8988T (cell line): ENCODE measurements at places on chromosomes 13 and 19.

- no peak for DNase-seq
These were observed 11.2 kb downstream of the KMT2B start for GRCh38 chr19:35729021-35729420.

GRCh38 chr13:70415136-70415535, 306.9 kb upstream of the KLHL1 start:
- no peak for DNase-seq

GRCh38 chr19:10044390-10044789, 31.1 kb downstream of the RDH8 start:
- DNase-seq: no peak

- DNase-seq: no peak
These were observed 56.3 kb downstream of the PSG3 start for GRCh38 chr19:42683917-42684513.

DNA sequence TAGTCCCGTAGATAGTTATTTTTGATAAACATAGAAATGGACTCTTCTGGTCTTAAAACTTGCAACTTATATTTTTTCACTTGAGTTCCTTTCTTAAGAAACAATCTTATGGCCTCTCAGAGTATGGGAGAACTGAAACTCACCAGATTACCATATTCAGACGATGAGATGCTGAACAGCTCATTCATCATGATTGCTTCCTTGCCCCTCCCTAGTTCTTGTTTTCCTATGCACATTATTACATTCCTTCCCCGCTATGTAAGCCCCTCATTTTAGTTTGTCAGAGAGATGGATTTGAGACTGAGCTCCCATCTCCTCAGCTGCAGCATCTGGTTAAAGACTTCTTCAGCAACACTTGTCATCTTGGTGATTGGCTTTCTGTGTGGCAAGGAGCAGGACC, 158.5 kb downstream of the SLITRK6 start:
- no peak for DNase-seq

DNA sequence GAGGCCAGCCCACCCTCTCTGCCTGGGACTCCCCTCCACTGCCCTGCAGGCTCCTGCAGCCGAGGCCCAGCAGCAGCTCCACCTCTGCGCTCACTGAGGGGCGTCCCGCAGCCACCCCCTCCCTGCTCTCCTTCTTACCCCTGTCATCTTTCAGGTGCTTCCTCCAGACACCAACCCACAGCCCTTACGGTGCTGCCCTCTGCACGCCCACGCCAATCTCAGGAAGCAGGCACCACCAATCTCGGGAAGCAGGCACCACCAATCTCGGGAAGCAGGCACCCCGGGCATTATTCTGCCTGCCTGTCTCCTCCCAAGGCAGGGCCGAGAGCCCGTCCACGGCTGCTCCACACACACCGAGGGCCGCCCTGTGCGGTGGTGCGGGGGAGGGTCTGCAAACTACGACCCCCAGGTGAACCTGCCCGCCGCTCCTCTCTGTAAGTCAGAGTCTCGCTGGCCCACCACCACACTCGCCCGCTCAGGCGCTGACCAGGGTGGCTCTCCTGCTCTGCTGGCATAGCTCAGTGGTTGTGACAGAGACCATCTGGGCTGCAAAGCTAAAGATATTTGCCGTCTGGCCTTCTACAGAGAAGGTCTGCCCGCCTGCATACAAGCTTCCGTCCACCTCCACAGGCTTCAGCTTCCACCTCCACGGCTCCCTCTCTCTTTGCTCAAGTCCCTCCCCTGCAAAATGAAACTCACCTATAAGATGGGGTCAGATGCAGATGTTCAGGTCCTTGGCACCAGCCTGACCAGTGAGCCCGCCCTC, 2.9 kb downstream of the LSM7 start:
- DNase-seq: no peak

DNA sequence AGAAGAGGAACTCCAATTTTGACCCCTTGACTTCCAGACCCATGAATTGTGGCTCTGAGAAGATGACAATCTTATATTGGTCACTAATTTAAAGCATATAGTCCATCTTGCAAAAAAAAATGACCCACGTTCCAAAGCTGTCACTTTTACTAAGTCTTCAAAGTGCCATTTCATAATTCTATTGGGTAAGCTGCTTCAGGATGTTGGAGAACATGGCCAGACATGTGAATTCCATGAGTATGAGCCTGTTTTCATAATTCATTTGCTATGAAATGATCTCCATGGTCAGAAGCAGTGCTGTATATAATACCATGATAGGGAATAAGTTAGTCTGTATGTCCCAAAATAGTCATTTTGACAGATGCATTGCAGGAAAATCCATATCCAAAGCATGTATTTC, 1787.3 kb downstream of the SLITRK5 start:
- DNase-seq: no peak

GRCh38 chr13:105336706-105337576, 1198.5 kb downstream of the EFNB2 start:
- DNase-seq: no peak

DNA sequence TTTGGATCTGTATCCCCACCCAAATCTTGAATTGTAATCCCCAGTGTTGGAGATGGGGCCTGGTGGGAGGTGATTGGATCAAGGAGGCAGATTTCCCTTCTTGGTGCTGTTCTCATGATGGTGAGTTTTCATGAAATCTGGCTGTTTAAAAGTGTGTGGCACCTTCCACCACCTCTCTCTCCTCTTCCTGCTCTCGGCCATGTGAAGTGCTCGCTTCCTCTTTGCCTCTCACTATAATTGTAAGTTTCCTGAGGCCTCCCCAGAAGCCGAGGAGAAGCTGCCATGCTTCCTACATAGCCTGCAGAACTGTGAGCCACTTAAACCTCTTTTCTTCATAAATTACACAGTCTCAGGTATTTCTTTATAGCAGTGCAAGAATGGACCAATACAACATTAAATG, 15.7 kb downstream of the COMMD6 start:
- no peak for DNase-seq

- no peak for DNase-seq
These were observed 3.1 kb downstream of the RAD23A start for GRCh38 chr19:12948612-12949362.

DNA sequence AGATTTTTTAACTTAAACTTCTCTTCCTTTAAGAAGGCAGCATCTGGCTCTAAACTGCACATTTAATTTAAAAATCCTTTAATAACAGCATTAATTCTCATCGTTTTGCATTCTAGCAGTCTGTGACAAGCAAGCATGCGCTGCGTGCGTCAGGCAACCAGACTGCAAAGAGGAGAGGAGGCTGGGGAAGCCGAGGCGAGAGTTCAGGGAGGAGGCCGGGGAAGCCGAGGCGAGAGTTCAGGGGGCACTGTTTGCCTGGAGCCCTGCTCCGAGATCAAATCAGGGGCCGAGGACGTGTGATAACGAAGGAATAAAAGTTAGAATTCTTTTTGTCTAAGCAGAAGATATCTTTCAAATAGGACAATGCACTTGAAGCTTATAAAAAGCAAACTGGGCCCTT, 435.7 kb downstream of the EFNB2 start:
- DNase-seq: no peak

DNA sequence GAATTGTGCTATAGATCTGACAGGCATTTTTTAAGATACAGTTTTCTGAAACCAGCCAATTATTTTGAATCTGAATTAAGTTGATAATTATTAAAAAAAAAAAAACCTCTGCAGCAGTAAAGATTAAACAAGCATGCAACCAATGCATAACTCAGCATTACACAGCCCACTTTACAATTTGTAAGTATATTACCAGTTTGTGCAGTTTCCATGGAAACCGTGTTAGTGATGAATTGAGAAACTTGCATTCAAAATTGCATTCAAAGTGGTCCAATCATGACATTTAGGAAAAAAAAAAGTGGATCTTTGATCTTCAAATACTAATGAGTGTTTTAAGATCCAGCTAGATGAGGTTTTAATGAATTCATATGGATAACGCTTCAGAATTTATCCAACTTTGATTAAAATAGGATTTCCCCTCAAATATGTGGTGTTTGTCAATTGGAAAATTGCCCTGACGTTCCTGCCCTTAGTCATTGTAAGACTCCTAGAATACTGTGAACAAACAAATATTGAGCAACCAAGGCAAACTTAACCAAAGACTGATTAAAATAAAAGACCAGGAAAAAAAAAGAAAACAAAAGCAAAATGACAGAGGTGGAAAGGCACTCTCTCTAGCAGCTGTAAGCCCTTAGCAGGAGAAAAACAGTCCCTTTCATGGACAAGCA, 314.8 kb upstream of the MAB21L1 start:
- no peak for DNase-seq

GRCh38 chr13:46132109-46132508, 27.3 kb upstream of the CPB2 start:
- no peak for DNase-seq

DNA sequence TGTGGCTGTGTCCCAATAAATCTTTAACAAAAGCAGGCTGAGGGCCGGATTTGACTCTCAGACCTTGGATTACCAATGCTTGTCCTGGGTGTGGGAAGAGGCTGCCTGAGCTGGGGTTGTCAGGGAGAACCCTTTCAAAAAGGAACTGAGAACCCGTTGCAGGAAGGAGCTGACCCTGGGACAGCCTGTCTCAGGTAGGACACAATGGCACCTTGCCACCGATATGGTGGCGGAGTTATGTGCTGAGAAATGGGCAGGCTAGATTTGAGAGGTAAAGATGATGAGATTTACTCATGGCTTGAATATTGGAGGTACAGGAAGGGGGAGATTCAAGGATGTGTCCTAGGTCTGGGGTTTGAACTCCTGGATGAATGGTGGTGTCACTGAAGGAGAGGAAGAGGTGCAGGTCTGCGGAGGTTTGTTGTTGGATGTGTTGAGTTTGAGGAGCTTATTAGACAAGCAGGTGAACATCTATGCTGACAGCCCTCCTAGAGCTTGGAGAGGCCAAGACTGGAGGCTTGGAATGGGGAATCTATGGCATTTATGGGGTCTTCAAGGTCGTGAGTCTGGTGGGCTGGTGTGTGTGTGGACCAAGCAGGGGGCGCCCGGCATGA, 7.2 kb downstream of the PLEKHF1 start:
- DNase-seq: no peak

DNA sequence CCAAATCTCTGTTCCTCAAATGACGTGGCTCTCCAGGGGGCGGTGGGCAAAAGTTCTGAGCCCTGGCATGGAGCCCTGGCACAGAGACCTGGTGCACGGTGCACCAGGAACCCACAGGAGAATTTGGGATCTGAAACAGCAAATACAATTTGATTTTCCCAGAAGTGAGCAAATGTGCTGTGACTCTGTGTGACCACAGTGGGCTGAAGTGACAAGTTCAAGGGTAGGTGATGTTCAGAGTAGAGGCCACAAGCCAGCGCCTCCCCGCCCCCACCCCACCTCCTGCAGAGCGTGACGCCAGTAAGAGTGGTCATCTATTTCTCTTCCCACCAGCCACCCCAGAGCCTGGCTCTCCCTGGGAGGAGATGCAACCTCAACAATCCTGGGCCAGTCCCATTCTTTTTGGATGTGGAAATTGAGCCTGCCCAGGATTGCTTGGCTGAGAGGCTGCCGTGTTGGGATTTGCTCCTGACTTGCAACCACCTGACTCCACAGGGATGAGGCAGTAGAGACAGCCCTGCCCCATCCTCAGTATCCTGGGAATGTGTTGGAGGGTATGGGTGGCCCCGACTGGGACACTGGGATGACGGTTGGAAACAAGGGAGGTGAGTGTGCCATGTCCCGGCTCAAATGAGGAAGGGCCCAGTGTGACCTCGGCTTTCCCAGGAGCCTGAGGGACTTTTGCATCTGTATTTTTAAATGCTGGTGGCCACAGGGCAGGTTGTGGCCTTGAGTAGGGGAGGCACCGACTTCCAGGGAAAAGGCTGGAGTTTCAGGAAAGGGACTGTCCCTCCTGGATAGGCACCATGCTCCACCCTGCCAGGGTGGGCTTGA, 11.1 kb upstream of the BCL3 start:
- no peak for DNase-seq

DNA sequence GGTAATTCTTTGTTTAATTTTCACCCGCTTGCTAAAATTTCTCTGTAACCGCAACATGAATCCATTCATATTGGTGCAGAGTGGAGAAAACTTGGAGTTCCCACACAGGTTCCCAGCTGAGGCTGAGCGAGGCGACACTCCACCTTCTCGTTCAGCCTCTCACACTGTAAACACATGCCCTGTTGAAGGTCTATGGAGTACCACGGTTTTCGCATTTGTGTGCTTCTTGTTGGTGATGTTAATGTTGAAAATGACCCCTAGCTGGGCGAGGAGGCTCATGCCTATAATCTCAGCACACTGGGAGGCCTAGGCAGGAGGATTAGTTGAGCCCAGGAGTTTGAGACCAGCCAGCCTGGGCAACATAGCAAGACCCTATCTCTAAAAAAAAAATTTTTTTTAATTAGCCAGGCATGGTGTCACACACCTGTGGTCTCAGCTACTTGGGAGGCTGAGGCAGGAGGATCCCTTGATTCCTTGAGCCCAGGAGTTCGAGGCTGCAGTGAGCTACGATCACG, 67.2 kb downstream of the ARHGEF18 start:
- no peak for DNase-seq

DNA sequence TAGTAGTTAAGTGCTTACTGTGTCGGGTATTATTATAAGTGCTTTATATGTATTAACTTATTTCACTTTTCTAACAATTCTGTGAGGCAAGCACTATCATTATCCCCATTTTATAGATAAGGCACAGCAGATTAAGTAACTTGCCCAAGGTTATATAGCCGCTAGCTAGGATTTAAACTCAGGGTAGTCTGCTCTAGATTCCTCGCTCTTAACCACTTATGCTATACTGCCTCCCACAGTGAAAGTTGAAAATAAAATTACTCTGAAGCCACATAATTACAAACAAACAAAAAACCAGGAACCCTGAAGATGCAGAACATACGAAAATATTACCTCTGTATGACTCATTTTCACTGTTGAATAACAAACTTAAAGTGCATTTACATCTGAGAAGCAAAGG, 3.9 kb downstream of the TEX30 start:
- no peak for DNase-seq

GRCh38 chr19:5321851-5322681, 18.5 kb downstream of the PTPRS start:
- no peak for DNase-seq

GRCh38 chr13:29081036-29081435, 260.9 kb downstream of the MTUS2 start:
- DNase-seq: no peak

- DNase-seq: no peak
These were observed 184.4 kb downstream of the NALCN start for GRCh38 chr13:101231751-101232428.

- no peak for DNase-seq
These were observed 589 bp downstream of the RBM26 start for GRCh38 chr13:79405501-79405830.

- no peak for DNase-seq
These were observed 30.8 kb downstream of the FAM124A start for GRCh38 chr13:51252954-51253532.

- no peak for DNase-seq
These were observed 3.9 kb downstream of the IRF2BP1 start for GRCh38 chr19:45881909-45882528.

- DNase-seq: no peak
These were observed 2.6 kb upstream of the HAUS5 start for GRCh38 chr19:35609851-35610353.

- no peak for DNase-seq
These were observed 12.7 kb downstream of the ARHGAP45 start for GRCh38 chr19:1079566-1080111.

GRCh38 chr13:24254146-24254841, 55.1 kb upstream of the C1QTNF9 start:
- no peak for DNase-seq
